ENCODE measurements at places on chromosomes 12 and 14.

DNA sequence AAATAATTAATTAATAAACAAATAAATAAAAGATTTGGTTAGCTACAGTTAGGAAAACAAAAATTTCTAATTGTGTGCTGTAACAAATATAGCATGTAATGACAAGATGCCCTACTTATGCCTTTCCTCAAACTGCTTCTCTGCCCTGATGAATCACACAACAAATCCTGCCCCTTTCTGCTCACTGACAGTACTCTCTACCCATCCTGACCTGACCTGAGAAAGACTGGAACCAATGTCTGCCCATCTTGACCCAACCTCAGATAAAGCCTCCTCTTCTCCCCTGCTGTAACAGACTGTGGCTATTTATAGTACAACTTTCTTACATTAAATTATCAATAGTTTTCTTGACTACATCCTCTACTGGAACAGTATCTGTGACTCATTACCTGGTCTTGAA, 43.7 kb downstream of the PPP1R13B start:
- DNase-seq, result no peak

- no peak for DNase-seq
Measured at GRCh38 chr14:84017495-84017894, 1512.4 kb upstream of the FLRT2 start.

DNA sequence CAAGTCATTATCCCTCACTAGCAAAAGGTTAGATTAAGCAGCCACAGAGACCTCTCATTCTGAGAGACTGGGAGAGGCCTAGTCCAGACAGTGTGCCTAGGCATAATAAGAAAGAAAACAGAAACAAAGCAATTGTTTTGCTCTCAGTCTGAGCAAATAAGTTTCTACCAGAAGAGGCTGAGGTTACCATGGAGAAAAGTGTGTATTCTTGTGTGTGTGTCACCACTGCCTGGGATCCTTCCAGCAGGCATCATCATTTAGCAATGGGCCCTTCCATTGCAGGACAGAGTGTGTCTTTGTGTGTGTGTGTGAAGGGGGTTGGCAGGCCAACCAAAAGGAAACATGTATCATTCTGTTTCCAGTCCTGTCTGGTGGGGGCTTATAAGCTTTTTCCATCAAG, 3.7 kb downstream of the EFS start:
- DNase-seq, result no peak

DNA sequence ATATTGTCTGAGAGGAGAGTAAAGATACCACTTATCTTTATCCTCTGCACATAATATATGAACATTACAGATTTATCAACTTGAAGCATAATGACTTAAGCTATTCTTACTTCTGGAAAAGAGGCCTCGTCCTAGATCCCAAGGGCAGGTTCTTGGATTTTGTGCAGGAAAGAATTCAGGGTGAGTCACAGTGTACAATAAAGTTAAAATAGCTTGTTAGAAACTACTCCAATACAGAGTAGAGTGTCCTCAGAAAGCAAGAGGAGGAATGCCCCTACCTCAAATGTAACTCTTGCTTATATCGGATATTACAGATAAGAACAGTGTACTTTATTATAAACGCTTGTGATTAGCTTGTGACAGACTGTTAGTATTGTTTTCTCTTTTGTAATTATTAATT, 41.9 kb upstream of the ABCC9 start:
- no peak for DNase-seq

DNA sequence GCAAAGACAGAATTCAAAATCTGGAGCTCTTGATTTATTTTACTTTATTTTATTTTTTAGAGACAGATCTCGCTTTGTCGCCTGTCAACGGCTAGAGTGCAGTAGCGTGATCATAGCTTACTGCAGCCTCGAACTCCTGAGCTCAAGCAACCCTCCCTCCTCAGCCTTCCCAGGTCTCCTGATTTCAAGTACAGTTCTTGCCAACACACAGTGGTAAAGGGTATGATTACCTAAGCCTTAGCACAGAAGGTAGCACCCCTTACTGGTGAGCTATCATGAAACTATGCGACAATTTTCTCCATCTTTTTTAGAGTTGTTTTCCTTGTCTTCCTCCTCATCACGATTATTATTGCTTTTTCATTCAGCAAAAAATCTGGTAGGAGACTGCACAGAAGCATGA, 94.3 kb upstream of the ETV6 start:
- DNase-seq, result no peak

DNA sequence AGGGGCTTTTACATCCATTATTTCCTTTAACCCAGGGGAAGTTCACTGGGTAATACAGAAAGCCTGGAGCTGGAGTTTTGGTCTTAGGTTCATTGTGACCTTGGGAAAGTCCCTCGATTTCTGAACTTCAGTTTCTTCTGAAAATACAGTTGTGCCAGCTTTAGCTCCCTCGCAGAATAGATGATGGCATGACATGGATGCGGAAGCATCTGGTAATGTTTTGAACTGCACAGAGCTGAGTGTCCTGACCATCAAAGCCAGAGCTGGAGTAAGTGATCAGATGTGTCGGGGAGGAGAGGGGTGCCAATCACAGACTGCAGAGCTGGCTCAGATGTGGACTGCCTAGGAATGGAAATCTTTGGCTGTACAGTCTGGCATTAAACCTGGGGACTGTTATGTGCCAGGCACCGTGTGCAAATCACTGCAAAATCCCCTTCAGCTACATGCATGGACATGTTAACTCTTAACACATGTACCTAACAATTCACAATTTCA, 180.9 kb downstream of the ETV6 start:
- DNase-seq, result no peak

DNA sequence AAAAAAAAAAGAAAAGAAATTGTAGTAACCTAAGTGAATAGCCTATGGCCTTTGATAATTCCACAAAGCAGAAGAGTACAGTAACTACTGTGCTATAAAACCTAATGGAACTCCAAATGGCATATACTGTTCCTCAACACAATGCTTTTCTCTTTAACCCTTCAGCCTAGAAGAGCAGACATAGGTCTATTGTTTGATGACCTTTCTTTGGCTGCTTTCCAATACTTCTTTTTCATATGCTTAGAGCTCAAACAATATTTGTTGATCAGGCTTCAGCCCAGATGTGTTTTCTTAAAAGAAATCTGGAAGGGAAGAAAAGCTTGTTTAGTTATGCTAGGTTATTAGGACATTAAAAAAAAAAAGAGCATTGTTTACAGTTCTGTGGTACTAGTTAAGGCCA, 116.4 kb downstream of the NTN4 start:
- no peak for DNase-seq

- no peak for DNase-seq
Measured at GRCh38 chr12:46380022-46380796, 7.6 kb upstream of the SLC38A2 start.

GRCh38 chr12:116160231-116160630, 117.3 kb downstream of the MED13L start:
- DNase-seq, result no peak

DNA sequence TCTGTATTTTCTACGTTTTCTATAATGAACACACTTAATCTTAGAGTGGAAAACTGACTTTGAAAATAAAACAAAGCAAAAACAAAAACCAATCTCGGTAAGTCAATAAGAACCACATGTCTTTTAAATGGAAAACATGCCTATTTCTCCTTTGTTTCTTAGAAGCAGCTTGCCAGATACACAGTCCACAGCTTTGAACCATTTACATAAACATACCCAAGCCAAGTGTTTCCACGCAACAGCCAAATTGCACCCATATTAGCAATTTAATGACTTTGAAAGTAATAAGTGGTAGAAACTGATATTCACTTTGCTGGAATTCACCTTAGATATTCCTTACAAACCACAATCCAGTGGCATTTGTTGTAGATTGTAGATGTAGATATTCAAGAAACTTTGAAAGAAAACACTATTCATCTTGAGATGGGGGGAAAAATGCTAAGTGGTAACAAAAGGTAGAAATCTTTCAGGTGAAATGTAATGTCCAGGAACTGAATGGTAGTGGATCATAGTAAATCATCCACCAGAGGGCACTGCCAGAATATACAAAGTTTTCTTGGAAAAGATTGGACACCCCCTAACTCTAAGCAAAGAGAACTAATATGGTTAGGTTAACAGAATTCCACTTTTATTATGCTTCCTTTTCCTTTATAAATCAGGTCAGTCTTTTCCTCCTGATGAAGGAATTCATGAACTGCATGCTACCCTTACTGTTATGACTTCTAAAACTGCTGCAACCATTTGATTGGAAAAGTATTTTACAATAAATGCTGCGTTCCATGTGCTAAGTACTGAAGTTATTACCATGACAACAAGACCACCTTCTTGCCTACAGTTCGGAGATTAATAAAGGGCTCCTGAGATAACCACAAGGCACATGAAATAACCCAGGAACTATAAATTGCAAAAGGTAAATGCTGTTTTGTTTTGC, 69.8 kb downstream of the RERG start:
- DNase-seq, result no peak

DNA sequence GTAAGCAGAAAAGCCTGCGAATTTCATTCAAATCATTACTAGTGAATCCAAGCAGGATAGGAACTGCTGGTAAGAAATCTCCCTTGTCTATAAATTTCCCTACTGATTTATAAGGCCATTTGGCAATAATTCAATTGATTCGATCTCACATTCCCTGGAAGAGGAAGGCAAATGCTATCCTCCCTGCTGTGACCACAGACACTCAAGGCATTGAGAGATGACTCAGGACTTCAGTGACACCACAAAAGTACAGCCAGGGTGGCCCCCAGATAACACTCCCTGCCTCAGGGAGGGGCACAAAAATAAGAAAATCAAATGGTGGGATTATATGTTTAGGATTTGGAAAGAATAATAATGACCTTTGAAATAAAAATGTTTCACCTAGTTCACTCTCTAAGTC, 162.7 kb downstream of the GRIP1 start:
- DNase-seq, result no peak

GRCh38 chr14:79911744-79912143, 299.6 kb downstream of the DIO2 start:
- no peak for DNase-seq

DNA sequence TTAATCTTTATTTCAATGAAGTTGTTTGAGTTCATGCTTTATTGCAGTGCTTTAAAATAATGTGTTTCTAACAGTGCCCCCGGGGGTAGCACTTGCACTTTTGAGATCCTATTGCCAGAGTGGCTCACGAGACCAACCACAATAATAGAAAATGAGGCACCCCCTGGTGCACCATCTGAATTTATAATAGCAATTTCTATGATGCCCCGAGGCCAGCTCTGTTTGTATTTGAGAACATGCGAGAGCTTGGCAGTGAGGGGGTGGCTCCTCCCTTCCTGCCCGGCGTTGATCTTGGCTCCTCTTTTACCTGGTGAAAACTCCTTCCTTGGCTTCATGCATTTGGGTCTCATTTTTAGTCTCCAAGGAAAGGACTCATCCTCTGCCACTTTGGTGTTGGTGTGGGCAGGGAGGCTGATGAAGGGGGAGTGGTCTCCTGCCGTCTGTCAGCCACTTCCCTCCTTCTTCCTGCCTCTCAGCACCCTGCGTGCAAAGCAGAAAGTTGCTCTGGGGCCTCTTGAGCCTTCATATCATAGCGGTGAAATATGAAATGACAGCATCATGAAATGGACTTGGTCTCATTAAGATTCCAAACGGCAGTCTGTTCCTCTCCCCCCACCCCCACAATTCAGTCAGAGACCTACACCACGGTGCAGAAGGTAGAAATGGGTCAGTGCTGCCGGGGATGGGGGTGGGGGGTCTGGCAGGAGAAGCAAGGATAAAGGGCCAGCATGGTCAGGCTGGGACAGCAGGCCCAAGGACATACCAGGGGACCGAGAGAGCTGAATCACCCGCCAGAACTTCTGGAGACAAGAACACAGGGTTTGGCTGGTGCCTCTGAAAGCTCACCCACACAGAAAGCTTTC, 17.7 kb upstream of the NRXN3 start:
- no peak for DNase-seq

DNA sequence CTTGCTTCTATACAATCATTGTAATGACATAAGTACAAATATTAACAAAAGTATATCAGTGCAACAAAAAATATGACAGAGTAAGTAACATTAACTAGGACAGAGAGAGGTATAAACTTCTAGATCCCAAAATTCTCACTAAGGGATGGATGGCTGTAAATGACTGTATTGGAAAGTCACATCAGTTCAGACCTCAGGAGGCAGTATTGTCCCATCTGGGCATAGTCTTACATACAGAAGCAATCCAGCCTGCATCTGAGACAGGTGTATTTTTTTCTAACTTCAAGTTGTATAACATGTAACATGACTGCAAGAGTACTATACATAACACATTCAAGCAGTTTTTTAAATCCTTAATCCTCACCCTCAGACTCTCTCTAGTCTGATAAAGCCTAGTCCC, 99.0 kb downstream of the GARIN6 start:
- no peak for DNase-seq

GRCh38 chr14:61703342-61704129, 8.2 kb downstream of the HIF1A start:
- no peak for DNase-seq

DNA sequence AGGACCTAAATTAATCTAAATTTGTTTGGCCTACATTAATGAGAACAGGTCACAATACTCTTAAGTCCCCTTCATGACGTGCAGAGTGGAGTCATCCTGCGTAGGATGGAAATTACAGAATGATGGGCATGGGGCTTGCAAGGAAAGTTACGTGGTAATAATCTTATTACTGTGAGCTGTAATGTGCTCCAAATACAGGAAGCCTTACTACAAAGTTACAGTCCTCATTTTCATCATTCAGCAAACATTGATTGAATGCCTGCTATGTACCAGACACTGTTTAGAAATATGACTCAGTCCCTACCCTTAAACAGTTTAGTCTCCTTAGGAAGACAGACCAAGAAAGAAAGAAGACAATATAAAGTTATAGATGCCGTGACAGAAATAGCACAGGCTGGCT, 9.4 kb downstream of the HIGD1C start:
- no peak for DNase-seq

DNA sequence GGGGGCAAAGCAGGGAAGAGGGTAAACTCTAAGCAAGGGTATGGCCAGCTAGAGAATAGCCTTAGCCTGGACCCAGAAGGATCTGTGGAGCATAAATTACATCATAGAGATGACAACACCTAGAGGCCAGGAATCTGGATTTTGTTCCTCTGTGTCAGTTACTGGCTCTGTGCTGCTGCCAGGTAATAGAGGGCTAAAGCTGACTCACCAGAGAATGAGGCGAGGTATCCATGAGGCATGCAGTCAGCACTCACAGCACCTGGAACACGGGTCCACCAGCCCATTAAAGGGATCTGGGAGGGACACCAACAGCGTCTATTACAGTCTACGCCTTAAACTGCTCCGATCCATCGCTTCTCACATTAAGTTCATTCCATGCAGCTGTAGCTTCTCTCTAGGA, 74.9 kb upstream of the CMKLR1 start:
- DNase-seq, result no peak

DNA sequence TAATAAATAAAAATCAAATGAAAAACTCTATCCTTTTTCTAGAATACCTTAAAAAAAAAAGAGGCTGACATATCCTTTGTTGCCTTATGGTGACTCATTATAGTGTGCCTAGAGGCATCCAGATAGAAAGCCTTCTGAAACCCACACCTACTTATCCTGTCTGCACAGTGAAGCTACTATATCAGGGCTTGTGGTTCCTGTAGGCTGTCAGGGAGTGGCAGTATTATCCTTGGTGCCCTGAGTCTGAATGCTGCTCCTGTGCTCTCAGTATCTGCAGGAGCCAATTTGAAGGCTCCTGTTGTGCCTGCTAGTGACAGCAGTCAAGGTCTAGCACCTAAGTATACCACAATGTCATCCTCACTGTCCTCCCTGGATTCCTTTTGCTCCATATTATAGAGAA, 168.4 kb upstream of the AVPR1A start:
- DNase-seq, result no peak

- no peak for DNase-seq
Measured at GRCh38 chr14:67170660-67171059, 18.6 kb upstream of the GARIN2 start.

- peak; percentile 29 for DNase-seq
Measured at GRCh38 chr14:70640938-70641547, 673 bp upstream of the TTC9 start.

- no peak for DNase-seq
Measured at GRCh38 chr14:95432144-95433093, 84.0 kb downstream of the SYNE3 start.

Measured in effector memory CD4-positive, alpha-beta T cell (primary cell).